Left lobe of liver (tissue), 2 donors: ENCODE measurements at places on chromosomes 13 and 19. TPM values are rescaled to one million over a fixed set of nuclear protein-coding genes. Genes with fewer than 3 reads are reported as not detected.

Gene PIP5K1C
- 7.5 TPM for total RNA-seq

Gene KLC3
- not detected for total RNA-seq

Gene TYK2
- total RNA-seq = 78.8 TPM

Gene SHISA7
- total RNA-seq = not detected

Gene ZNF837
- 2.9 TPM for total RNA-seq

Gene KLK4
- total RNA-seq = not detected

Gene ADM5
- 0.86 TPM for total RNA-seq

Gene SIAH3
- not detected for total RNA-seq
